Hematopoietic multipotent progenitor cell treated with erythropoietin and hydrocortisone succinate and interleukin-3 and kit ligand, for 4 days (in vitro differentiated cells): ENCODE measurements at places on chromosomes 7 and 10.

DNA sequence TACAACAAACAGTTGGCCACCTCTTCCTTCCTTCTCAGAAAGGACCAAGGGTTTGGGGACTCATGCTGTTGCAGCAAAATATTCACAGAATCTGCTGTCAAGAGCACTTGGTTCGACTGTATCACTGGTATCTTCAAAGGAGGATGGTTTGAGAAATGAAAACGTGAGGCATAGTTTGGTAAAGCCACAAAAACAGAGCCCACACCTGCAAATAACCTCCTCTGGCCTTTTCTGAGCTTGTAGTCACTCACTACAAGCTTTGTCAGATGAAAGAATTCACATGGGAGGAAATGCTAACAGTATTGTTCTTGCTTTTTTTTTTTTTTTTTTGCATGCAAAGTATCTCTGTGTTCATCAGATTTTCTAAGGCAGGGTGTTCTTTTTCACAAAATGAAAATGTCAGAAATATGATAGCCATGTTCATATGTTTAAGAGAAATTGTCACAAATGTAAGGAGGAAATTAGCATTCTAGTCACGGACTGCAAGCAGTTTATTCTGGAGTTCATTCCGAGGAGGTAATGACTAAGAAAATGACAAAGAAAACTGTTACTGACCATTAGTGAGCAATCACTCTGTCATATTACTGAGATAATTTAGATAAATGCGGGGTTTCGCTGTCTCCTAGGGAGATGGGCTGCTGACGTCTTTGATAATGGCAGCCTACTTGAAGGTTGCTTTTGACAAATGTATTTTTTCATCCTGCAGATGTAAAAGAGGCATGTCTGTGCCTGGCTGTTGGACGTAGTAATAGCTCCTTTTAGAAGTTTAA is 117.8 kb upstream of the MYO3A start:
- DNase-seq = no peak

DNA sequence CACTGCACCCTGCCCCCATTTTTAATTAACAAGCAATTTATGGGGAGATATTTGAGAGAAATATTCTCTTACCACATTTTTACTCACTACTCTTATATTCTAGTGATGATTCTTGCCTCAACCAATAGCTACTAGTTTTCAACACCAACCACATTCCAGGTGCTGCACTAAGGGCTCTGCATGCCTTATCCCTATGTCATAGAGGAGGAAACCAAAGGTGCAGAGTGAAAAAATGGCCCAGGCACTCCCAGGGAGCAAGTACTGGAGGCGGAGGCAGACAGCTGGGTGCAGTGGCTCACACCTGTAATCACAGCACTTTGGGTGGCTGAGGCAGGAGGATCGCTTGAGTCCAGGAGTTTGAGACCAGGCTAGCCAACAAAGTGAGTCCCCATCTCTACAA is 35.5 kb upstream of the TPST1 start:
- DNase-seq = no peak

DNA sequence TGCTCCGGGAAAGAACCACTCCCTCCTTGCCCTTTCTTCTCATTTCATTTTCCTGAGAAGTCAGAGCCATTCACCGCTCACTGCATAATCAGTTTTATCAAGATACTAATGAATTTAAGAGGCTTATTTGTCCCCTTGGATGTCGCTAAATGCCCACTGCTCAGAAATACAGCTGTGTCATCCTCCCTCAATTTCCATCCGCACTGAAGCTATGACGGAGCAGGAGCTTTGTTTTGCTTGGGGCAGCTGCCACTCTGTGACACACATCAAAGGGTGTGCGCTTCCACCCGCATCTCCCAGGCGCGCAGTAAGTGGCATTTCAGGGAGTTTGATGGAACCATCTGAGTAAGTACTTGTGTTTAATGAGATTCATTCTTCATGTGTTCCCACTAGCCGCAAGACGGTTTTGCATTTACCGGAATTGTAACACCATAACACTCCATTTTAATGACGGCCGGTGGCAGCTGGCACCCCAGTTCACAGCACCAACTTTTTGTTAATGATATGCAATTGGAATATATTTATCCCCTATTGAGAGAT is 103.8 kb upstream of the PARD3 start:
- DNase-seq = no peak

DNA sequence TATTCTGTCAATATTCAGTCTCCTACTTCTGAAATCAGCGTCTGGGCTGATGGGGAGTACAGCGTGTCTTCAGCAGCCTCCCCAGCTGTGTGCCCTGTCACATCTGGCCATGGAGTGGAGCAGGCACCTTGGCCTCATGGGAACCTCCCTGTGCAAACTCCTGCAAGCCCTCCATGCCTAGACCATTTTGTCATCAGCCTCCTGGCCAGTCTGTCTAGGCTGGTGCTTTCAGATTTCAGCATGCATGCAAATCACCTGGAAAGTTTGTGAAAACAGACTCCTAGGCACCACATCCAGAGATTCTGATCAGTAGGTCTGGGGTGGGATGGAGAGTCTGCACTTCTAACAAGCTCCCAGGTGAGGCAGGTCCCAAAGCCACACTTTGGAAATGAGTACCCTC is 26.2 kb upstream of the CCSER2 start:
- DNase-seq = no peak

- no peak for DNase-seq
These were observed 54.1 kb upstream of the ANTXRL start for GRCh38 chr10:46232666-46233065.

GRCh38 chr10:986137-986825 is 2.0 kb upstream of the GTPBP4 start:
- peak; percentile 75 for DNase-seq

DNA sequence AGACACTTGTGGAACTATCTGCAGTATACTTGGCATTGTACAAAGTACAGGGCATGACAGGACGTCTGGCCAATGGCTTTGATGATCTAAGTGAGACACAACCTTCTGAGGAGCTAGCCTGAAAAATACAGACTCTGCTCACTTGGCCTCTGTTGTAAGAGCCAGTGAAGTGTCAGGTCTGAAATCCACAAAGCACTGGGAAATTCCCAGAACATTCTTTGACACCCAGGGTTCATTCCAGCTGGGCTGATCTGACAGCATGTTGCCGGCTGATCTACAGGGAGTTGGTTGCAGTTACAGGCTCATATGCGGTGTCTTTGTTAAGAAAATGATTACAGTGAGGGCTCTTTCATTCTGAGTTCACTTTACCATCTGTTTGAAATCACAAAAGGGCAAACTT is 354.6 kb downstream of the PHF14 start:
- no peak for DNase-seq

DNA sequence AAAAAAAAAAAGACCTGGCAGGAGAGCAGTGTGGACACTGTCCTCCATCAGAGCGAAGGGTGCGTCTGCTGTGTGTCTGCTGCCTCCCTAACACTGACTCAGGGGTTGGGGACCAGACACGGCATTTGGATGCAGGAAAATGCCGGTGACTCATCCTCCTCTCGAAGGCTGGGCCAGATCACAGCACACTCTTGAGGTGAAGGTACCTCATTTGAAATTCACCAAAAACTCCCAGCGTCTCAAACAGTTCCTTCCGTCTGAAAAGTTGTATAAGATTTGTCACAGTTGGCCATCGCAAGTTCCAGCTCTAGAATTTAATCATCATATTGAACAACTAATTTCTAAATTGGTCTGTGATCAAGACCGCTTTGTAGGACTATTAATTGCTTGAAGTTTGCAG is 118.1 kb upstream of the LYZL2 start:
- DNase-seq = no peak

- DNase-seq = no peak
These were observed 310.4 kb upstream of the ADARB2 start for GRCh38 chr10:2047679-2048078.

GRCh38 chr10:30553626-30554439 is 75.7 kb downstream of the LYZL2 start:
- DNase-seq = peak; percentile 36

DNA sequence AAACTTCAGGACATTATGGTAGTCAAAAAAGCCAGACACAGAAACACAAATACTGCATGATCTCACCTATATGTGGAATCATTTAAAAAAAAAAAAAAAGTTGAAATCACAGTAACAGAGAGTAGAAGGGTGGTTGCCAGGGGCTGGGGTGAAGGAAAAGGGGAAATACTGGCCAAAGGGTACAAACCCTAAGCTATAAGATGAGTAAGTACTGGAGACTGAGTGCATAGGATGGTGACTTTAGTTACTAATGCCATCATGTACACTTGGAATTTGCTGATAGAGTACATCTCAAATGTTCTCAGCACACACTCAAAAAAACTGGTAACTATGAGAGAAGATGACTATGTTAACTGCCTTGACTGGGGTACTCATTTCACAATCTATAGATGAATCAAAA is 39.9 kb downstream of the JCAD start:
- DNase-seq = no peak

DNA sequence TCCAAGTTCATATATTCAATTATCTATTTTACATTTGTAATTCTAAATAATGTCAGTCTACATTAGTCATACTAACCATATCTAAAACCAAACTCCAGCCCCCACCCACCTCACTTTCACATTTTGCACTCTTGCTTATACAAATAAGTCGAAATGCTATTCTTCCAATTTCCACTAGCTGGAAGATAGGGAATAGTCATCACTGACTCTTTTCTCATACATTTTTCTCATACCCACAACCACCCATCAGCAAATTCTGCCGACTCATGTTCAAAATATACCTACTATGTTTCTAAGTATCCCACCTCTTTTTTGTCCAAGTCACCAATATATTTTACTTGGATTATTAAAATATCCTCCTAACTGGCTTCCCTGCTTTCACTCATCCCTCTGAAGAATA is 93.2 kb upstream of the DGKB start:
- no peak for DNase-seq

- DNase-seq = peak; percentile 7
These were observed 469.5 kb upstream of the ZMIZ1 start for GRCh38 chr10:78599122-78599853.

DNA sequence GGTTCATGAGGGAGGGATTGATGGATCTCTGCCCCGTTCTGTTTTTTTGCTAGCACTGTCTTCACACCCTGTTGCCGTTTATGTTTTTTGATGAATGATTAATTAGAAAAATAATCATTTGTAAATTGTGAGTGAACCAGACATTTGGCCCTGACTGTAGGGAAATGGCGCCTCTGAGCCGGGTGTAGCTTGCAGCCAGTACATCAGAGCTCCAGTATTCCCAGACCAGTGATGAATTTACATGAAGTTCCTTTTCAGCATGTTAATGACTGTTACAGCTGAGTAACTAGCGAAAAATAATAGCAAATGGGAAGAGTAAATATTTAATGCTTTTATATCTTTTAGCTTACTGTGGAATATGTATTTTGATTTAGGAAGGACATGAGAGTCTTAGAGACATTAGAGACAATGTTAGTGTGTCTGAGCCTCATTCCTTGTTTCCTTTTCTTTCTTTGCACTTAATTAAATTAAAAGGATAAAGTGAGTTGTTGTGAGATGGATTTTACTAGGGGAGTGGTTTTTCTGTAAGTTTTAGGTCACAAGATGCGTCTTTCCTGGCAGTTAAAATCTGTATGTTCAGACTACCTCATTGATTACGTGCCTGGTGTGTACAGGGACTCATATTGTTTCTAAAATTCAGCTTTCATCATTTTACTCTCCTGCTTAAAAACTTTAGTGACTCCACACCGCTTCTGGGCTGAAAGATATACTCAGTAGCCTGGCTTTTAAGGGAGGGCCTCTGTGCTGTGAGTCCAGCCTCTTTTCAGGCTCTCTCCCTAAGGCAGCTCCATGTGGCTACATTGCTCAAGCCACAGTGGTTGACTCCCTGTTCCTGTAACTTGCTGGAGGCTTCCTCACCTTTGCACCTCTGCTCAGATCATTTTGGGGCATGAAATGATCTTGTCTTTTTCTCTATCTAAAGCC is 86.4 kb downstream of the AUTS2 start:
- DNase-seq = no peak

GRCh38 chr10:116873134-116873533 is 23.8 kb downstream of the ENO4 start:
- DNase-seq = no peak

DNA sequence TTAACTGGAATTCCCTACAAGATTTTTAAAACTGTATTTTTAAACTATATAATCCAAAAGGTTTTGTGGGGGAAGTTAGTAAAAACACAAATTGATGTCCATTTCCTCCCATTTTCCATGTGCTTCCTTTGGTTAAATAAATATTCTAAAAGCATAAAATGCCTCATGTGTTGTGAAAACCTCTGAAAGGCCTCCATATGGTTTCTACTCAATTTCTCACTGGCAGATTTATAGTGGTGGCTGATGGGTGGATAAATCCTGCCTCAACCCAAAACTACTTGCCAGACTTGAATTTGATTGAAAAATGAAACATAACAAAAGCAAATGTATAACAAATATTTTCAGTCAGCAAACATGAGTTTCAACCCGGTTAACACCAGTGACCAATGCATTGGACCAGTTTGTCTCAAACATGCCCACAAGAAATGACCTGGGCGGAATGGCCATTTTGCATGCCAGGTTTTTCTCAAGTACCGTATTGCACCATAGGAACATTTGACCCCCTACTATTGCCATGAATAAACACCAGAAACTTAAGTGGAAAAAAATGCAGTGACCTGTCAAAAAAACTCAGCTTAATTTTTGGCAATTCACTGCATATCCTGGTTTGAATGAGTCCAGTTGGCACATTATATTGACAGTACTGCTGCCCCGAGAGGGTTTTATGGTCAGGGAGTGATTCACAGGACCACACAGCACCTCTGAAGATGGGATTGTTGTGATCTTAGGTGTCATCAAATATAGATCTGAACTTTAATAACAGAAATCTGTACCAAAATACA is 454.6 kb upstream of the ANKRD30A start:
- DNase-seq = no peak
